ENCODE measurements at places on chromosomes 4 and X.

- DNase-seq, result no peak
These were observed 201.4 kb upstream of the PSAPL1 start for GRCh38 chr4:7636240-7636508.

- DNase-seq, result no peak
These were observed 174.2 kb upstream of the JADE1 start for GRCh38 chr4:128635141-128635954.

GRCh38 chrX:12948495-12948894, 26.4 kb upstream of the TMSB4X start:
- no peak for DNase-seq

DNA sequence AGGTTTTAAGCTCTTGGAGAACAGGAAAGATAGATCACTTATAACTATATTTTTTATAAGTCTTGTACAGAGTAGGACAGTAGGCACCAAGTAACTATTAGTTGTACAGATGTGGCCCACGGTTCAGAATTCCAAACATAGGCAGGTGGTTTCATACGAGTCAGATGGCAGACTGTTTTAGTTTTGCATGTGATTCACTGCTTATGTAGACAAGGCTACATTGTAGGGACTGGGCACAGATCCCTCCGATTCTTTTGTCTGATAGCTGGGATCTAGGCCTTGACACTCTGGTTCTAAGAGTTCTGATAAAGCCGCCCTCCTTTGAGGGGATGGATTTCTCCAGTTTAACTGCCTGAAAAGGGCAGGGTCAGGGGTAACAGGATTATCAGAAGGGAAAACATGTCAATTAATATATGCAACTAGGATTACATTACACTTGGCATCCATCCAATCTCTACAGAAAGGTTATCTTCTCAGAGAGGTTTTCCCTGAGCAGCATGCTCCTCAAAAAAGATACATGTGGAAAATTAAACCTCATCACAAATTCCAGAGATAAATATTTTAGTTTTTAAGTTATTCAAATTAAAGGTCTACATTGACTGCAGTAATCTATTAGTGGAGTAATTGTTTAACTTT, 87.8 kb downstream of the SPRY1 start:
- DNase-seq, result no peak

GRCh38 chrX:66751136-66751782, 112.4 kb upstream of the EDA2R start:
- DNase-seq, result no peak

DNA sequence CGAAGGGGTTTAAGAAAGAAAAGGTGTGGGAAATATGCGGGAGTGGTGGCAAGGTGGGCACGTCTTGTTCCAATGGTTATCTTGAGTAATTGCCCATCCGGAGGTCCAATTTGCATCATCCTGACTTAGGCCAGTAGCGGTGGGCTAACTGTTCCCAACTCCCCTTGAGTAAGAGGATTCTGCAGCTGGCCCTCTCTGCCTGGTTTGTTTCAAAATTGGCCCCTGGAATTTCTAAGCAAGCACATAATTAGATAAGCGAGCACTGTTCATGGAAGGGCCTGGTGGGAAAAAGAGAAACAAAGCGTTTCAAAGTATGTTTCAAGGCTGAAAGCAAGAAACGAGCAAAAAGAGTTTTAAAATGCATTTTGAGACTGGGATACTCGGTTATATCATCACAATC, 198.2 kb downstream of the CEP135 start:
- DNase-seq, result no peak

DNA sequence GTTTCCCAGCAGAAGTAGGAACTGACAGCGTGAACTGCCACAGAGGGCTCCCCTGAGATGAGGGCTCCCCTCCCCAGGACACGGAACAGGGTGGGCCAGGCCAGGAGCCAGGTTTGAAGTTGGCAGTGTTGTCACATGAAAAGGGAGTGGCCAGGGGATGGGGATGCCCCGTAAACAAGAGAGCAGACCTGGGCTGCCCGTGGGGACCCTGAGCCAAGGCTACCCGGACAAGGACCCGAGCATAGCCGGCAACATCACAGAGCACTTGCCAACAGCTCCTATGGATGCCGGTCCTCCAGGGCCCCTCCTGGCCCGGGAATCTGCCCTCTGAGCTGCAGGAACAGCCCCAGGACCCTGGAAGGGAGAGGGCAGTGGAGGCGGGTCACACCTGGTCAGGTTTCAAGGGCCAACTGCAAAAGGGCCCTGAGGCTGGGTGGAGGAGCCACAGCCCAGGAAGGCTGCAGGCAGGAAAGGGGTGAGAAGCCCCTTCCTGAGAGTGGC, 102.1 kb downstream of the CPZ start:
- DNase-seq, result no peak

DNA sequence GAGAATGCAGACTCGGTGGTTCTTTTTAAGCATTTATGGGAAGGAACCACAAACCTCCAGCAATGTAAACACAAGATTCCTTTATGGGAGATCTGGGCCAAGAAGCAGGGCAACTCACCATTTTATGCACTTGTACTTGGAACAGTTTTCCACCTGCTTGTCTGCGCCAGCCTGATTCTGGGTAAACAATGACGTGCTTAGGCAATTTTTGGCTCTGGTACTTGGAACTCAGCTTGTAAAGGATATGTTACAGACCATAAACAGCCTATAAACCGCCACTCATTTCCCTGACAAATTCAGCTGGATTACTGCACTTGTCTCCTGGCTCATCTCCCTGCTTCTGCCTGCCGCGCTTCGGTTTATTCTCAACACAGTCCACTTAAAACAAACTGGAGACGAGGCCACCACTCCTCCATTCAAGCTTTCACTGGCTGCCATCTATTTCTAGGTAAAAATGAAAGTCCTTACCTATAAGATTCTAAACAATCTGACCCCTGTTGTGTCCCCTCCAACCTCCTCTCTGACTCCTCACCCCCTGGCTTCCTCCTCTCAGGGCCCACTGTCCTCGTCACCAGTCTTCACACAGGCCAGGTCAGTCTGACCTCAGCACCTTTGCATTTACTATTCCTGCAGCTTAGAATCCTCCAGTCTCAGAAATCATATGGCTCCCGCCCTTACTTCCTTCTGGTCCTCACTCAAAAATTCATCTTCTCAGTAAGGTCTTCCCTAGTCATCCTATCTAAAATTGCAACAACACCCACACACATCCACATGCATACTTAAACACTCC, 205.9 kb upstream of the GALNT7 start:
- no peak for DNase-seq

DNA sequence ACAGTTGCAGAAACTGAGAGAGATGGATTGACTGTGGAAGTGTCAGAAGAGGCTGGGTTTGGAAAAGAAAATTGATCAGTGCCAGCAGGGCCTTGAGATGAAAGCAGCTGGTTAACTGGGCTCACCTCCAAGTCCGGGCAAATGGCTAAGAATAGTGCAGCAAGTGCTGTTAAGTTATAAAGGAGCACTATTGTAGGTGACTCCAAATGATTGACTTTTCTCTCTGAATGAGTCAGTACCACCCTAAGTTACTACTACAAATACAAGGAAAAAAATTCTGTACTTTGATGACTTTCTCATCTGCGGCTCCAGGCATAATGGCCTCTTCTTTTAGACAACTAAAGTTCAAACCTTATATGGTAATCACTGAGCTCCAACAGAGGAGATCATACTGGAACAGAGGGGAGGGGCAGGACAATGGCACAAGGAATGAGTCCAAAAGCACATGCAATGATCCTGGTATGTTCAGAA, 733.4 kb upstream of the INTU start:
- DNase-seq, result no peak

DNA sequence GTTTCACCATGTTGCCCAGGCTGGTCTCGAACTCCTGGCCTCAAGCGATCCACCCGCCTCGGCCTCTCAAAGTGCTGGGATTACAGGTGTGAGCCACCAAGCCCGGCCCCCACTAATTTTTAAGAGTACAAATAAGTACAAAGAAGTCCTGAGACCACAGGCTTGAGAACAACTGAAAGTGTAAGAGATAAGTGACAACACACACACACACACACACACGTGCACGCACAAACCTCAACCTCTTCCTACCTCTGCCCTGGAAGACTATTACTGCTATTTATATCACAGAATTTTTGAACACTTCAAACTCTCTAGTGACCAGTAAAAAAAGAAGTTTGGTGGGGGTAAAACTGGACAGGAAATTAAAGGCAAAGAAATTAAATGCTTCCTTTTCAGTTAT, 7.5 kb downstream of the KLHL15 start:
- DNase-seq, result no peak

DNA sequence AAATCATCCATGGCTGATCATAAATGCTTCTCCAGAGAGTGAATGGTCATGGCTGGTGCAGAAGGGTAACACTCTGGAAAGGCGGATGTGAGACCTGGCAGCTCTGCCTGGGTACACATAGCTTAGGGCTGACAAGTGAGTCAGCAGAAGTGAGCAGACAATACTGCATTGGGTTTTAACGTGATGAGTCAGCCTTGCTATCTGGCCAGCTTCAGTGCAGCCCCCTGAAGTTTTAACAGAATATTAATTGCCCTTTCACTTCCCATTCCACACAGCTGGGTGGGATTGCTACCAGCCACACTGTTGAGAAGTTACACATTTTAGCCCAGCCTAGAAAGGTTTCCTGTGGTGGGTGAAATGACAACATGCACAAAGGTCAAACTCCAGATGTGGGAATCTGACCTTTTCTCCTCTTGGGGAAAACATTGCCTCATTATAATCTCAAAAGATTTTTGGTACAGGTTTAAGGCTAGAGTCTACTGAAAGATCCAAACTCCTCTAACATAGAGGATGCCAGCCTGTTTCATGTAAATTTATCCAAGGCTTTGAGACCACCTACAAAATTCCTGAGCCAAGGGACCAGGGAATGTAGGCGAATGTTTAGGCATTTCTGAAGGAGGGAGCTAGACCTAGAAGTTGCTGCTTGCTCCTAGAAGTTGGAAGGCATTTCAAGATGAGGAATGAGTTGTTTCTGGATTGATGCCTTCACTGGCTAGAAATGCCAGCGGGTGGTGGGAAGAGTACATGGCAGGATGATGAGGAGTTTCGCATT, 230.3 kb upstream of the PGRMC2 start:
- DNase-seq, result no peak

- DNase-seq, result no peak
These were observed 107.6 kb downstream of the ATXN3L start for GRCh38 chrX:13212191-13212651.

DNA sequence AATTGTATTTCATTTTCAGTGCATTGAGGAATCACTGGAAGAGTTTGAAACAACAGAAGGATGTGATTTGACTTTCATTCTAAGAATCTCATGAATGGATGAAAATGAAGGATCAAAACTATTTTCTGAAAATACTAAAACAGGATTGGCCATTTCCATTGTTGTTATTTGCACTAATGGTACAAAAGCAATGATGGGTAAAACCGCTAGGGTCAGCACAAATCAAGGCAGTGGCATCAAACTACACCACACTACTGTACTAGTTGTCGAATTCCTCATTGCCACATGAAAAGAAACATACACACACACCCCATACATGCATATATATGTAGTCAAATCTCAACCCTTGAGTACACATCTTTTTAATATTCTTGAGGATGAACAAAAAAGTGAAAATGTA, 24.7 kb upstream of the CENPVL3 start:
- no peak for DNase-seq

DNA sequence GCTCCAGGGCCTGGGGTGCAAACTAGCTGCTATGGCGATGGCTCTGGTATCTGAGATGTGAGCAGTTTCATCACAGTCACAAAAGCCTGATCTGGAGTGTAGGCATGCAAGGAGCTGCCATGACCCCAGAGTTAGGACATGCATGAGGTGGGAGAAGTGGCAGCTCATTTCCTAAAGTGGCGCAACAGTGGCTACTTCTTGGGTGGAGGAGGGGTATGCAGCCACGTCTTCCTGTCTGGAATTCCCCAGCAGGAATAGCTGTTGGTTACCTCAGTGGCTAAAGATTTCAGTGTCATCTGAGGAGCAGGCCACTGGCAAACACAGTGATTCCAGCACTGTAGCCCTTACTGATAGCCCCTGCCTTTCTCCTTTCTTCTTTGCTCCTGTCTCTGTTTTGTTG, 1382.5 kb downstream of the C4orf33 start:
- DNase-seq, result no peak

- no peak for DNase-seq
These were observed 24.4 kb downstream of the AIMP1 start for GRCh38 chr4:106340774-106341173.

DNA sequence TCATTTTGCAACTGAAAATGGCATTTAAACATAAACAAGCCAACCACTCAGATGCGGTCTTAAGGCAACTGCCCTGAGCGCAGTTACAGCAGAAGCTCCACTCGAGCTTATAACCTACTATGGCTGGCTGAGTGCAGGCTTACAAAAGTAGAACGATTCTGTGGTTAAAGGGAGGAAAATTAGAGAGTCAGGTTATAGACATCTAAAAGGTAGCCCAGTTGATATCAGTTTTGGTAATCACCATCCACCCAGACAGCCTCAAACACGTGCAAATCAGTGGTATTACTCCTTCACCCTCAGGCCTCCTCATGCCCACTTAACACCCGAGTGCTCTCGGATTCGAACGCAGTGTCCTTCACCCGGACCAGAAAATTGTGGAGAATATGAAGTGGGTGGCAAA, 3.1 kb downstream of the LEF1 start:
- no peak for DNase-seq

GRCh38 chrX:39418731-39419638, 617.7 kb downstream of the MID1IP1 start:
- DNase-seq, result no peak

DNA sequence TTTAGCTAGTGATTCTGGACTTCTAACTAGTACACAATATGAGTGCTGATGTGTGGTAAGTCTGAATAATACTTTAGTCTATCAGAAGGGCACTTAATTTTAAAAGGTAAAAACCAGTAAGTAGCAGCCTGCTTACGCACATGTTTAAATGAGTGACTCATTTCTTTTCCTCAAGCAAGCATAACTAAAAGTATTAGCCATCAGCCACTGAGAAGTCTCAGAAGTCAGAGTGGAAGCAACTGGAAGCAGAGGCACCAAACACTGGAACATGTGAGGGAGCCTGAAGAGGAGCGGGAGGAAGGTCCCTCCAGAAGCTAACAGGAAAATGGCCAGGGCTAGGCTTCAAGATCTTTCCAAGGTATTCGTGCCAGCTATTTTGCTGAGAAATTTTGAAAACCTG, 257.7 kb downstream of the RAPGEF2 start:
- no peak for DNase-seq

GRCh38 chr4:84962102-84962501, 4.4 kb downstream of the WDFY3 start:
- DNase-seq, result no peak

GRCh38 chr4:129113919-129114318, 18.0 kb downstream of the C4orf33 start:
- DNase-seq, result no peak

- DNase-seq, result no peak
These were observed 18.9 kb downstream of the ADD1 start for GRCh38 chr4:2862528-2862927.

GRCh38 chr4:42088386-42088785, 64.1 kb downstream of the BEND4 start:
- DNase-seq, result no peak

DNA sequence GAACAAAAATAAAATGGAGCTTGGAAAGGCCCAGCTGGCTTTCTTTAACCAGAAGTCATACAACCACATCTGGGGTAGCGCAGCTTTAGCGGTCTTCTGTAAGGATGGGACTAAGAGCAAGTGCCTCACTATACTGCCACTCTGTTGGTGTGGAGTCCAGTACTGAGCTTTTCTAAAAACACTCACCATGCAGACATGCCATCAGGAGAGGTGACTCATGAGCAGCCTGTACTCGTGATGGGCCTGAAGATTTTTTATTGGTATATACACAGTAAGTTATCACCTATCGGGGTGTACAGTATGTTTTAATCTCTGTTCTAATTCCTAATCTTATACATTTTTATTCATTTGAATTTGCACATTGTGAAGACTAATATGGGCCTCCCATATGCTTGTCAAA, 9.6 kb downstream of the PPP3CA start:
- DNase-seq, result no peak
